ENCODE measurements at places on chromosomes 6 and 20.

GRCh38 chr20:50292591-50293283, 102.1 kb downstream of the CEBPB start:
- no peak for DNase-seq

DNA sequence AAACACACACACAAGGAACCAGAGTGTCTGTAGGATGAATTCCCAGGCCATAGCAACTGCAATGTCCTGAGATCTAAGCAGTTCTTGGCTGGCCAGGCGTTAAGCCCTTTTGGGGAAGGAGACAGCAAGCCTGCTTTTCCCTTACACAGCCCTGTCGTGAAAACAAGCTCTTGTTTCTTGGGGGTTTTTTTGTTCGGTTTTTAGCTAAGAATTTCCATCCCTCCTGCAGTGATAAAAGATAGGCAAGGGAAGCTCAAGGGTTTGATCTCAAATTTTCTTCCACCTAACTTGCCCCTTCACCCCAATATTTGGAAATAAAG, 1.5 kb downstream of the TNFRSF21 start:
- DNase-seq: no peak

DNA sequence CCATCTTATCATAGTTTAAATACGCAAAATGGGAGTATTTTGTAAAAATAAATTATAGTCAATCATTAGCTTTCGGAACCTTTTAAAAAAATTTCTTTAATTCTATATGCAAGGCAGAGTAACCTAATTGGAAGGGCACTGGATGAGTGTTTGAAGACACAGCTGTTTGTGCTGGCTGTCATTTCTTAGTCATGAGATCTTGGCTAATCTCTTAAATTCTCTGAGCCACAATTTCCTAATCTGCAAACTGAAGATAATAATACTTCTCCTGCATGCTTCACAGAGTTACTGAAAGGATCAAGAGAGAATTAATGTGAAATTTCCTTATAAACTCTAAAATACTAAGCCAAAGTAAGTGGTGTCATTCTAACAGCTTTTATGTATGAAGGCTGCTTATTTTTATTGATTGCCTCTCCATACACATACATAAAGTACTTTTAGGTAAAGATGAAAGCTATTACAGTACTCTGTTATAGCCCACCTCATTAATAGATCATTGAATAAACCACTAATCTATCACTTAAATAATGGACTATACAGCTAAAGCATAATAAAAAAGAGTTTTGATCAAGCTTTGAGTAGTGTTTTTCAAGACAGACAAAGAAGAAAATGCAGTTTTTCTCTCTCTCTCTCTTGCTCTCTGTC, 383.7 kb upstream of the IRAK1BP1 start:
- DNase-seq: no peak

DNA sequence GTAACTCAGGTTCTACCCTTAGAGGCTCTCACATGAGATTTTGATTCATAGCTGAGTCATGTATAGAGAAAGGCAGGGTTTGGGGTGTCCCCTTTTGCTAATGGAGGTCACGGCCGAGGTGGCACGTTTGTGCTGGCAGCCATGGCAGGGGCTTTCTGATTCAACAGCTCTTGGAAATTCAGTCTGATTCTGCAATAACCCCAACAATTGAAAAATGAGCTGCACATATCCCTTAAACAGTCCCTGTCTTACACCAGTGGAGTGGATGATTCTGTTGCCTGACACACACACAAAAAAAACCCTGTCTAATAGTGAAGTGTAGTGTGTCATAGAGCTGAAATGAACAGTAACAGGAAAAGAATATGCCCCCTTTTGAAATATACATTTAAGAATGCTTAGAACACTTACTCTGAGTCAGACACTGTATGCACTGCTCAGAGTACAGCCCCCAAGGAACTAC, 40.4 kb upstream of the ARG1 start:
- peak; percentile 28 for DNase-seq

DNA sequence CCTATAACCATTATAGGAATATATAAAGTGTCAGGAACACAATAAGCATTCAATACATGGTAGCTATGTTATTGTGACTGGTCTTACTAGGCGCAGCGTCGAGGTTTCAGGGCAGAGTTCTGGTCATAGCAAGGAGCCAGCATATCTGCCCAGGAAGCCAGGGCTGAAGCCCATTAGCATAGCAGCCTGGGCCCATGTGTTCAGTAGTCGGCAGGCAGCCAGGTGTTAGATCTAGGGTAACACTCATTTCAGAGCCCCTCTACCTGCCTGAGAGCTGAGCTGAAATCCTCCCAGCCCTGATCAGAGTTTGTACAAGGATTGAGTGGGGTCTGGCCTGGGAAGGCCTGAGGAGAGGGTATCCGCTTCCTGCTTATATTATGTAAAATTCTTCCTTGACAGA, 32.1 kb downstream of the C20orf173 start:
- no peak for DNase-seq

DNA sequence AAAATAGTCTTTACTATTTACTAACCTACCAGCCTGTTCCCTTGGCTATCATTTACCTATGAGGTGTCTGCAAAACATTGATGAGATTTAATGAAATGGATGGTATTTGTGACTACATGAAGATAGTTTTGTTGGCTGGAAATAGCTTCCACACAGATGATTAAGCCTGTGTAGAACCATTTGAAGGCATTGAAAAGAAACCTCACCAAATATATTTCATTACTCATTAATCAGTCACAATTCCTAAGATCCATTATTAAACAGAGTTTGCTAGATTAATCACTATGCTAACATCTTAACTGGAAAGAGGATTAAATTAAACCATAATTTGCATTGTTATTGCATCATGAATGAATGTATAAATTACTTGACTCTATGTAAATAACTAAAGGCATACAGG, 560.3 kb downstream of the BMP2 start:
- no peak for DNase-seq

GRCh38 chr6:106281661-106282060, 43.9 kb downstream of the ATG5 start:
- no peak for DNase-seq

DNA sequence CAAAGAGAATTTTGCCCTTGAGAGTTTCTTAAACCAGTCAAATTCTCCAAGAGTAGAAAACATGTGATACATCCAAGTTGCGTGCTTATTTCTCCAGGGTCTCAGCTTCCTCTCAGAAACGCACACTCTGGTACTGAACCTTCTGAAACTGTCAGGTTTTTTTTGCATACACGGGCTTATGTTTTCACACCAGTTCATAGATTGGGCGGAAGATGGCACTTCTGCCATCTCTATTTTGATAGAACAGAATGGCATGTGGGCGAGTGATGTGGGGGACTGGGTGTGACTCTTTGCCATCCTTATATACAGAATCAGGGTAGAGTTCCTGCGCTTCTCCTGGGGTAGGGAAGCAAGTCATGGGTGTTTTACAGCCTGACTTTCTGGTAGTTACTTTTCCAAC, 56.4 kb downstream of the ADTRP start:
- DNase-seq: no peak

- no peak for DNase-seq
These were observed 167.8 kb downstream of the SLC24A3 start for GRCh38 chr20:19380211-19380610.

- DNase-seq: no peak
These were observed 343.9 kb downstream of the SOX4 start for GRCh38 chr6:21937466-21937865.

GRCh38 chr20:33653218-33653899, 8.8 kb upstream of the C20orf144 start:
- peak; percentile 28 for DNase-seq

- no peak for DNase-seq
These were observed 64.0 kb upstream of the KCNK16 start for GRCh38 chr6:39386487-39386886.

GRCh38 chr6:80541181-80541580, 434.7 kb downstream of the BCKDHB start:
- no peak for DNase-seq

GRCh38 chr20:23145281-23145700, 59.2 kb upstream of the CD93 start:
- no peak for DNase-seq
